ENCODE measurements at places on chromosomes 5 and 9.

DNA sequence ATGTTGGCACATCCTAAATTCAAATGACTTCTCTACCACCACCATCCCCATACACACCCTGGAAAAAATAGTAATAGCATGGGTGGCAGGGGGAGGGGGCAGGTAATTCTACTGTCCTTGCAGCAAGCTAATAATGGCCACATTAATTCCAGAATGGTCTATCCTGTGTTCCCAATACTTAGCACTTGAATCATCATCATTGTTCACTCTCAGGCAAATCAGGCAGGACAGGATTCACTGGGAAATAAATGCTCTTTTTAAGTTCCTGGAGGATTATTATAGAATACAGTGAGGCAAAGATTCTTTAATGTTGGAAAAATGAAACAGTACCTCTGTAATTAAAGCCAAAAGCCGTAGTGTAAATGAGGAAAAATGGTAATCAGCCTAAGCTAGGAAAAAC is 254.5 kb downstream of the ARRDC3 start:
- no peak for DNase-seq

GRCh38 chr5:139882316-139882715 is 86.7 kb downstream of the PSD2 start:
- DNase-seq, result no peak

DNA sequence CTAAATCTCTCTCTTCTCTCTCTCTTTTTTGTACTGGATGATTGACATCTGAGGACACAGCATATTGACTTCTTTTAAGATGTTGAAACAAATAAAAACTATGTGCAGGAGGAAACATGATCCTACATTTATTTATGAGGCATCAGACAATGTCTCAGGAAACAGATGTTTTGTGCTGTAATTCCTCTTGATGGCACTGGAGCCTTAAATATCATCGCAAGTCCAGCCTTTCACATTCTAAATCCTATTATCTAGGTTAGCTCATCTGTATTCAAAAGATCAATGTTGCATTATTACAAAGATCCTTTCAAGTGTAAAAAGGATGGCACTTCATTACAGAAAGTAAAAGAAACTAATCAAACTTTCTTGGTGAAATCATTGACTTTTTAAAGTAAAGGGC is 63.9 kb downstream of the MAT2B start:
- no peak for DNase-seq

DNA sequence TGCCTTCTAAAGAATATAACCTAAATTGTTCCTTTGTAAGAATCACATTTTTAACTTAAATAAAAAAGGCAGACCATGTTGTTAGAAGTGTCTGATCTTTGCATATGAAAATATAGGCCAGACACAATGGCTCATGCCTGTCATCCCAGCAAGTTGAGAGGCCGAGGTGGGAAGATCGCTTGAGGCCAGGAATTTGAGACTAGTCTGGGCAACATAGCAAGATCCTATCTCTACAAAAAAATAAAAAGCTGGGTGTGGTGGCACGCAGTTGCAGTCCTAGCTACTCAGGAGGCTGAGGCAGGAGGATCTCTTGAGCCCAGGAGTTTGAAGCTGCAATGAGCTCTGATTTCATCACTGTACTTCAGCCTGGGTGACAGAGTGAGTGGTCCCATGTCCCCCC is 37.3 kb downstream of the TRIO start:
- no peak for DNase-seq

GRCh38 chr9:131837316-131837715 is 97.4 kb upstream of the RAPGEF1 start:
- DNase-seq, result no peak

- DNase-seq, result no peak
Observed at GRCh38 chr5:178296066-178296465, 63.5 kb upstream of the PHYKPL start.

DNA sequence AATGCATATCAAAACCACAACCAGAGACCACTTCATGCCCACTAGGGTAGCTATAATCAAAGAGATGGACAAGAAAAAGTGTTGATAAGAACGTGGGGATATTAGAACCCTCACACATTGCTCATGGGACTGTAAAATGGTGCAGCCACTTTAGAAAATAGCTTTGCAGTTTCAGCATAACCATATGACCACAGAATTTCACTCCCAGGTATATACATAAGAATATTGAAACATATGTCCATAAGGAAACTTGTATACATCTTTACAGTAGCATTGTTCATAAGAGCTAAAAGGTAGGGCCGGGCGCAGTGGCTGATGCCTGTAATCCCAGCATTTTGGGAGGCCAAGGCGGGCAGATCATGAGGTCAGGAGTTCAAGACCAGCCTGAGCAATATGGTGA is 56.4 kb downstream of the S1PR3 start:
- DNase-seq, result no peak

DNA sequence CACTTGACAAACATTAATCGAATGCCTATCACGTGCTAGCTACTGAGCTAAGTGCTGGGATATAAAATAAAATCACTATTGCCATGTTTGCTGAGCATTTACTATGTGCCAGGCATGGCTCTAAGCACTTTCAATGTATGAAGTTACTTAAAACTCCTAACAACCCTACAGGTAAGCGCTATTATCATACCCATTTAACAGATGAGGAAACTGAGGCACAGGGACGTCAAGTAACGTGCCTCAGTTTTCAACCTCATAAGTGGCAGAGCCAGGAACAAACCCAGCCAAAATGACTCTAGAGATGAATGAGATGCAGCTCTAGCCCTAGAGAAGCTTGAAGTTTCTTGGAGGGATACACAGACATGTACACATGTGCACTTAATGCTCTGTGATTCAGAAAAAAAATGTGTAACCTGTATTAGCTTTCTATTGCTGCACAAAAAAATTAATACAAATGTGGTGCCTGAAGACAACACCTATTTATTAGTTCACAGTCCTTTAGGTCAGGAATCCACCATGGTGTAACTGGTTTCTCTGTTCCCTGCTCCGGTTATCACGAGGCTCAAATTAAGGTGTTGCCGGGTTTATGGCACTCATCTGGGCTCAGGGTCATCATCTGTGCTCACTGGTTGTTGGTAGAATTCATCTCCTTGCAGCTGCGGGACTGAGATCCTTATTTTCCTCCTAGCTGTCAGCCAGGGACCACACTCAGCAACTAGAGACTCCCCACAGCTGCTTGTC is 33.7 kb downstream of the TTLL11 start:
- DNase-seq, result no peak
